ENCODE measurements at places on chromosomes 16 and 17.
A peak's percentile ranks its signal among the peaks of the same experiment; 100 is the strongest.

DNA sequence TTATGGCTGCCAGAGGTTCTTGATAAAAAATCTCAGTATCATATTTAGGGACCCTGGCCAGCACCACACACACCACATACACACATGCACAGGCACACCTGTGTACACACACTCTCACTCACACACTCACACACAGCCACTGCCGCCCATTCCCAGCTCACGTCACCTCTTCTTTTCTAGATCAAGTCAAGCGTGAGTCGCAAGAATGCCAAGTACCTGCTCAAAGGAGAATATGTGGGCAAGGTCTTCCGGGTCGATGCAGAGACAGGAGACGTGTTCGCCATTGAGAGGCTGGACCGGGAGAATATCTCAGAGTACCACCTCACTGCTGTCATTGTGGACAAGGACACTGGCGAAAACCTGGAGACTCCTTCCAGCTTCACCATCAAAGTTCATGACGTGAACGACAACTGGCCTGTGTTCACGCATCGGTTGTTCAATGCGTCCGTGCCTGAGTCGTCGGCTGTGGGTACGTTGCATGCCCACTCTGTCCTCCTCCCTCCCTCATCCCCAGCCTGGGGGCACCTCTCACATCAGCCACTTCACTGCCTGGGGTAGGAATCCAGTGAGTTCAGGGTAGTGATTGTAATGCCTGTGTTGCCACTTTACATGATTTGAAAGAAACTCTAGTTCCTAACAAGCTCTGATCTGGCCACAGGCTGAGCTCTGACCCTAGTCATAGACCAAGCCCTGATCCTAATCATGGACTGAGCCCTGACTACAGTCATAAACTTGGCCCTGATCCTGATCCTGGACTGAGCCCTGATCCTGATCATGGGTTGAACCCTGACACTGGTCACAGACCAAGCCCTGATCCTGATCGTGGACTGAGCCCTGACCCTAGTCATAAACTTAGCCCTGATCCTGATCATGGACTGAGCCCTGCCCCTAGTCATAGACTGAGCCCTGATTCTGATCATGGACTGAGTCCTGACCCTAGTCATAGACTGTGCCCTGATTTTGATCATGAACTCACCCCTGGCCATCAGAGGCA is 20.4 kb downstream of the CDH5 start:
- DNase-seq = no peak

GRCh38 chr16:7849841-7850240 is 517.2 kb downstream of the RBFOX1 start:
- DNase-seq = no peak

GRCh38 chr16:10942352-10943063 is at the start of gene DEXI:
Gene DEXI, minus strand, starts transcription at chr16:10942468. Its CDS starts 463 bp downstream, at chr16:10942005.
- DNase-seq = peak; percentile 90

DNA sequence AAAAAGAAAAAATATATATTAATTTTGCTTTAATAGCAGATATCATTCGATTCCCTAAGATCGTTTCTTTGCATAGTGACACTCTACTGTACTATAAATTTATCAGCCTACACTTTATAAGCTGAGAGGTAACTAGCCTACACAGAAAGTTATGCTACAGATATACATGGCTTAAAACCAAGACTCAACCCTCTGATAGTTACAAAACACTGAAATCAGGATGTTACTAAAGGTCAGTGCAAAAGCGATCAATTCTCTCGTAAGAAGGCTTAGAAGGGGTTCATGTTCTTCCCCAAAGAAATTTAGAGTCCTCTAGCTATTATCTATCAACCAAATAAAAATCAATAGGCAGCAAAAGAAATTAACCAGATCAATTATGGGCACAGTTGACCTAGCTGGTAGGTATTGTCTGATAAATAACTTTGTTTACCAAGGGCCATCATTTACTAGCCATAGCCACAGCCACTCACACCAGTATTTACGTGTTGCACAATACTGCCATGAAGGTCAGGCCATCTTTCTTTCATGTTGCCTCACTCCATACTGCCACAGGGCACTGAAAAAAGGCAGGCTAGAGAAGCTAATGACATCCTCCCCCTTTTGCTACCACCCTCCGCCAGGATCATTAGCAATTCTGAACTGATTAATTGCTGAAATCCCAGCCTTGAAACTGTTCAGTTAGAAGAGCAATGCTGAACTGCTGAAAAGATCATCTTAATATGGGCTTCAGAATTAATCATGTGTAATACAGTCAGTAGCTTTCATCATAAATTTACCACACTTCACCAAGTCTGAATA is 43.7 kb downstream of the RND2 start:
- no peak for DNase-seq

DNA sequence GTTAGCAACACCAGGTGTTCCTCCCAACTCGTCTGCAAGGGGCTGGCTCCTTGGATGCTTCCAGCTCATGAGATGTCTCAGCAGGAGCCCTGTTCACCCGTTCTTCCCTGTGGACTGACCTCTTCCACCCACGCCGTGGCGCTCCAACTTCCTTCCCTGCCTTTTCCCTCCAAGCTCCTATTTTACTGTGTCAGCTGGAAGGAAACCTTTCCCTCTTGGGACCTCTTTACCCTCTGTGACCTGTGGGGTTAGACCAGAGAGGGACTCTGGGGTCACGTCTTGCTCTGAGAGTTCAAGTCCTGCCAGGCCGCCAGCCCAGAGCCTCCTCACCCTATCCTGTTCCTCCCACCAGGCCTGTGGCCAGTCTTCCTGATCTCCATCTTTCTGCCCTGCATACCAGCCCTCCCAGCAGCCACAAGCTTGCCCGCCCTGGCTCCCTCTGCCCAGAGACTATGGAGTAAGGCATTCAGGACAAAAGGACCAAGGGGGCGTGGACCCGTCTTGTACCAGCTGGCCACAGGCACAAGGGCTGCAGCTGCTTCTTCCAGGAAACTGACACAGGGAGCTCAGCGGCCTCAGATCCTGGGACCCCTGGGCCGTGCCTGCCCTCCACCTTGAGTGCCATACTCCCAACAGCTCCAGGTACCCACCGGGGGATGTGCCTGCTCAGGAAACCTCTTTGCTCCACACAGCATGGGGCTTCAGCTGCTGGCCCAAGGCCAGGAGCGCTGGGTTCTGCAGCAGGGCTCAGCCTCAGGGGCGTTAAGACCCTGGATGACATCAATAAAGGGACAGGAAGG is 3.0 kb downstream of the PAQR4 start:
- DNase-seq = no peak

DNA sequence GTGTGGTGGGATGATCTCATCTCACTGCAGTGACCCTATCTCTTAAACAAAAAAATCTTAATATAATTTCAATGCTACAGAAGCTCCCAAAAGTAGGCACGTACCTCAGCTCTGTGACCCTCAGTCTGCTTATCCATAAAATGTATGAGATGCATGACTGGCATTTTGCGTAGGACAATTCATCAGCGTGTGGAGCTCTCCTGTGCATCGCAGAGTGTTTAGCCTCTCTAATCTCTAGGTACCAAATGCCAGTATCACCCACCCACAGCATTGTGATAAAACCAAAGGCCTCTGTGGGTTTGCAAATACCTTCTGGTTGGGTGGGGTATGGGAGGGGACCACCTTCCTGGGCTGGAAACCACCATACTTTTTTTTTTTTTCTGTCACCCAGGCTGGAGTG is 19.0 kb upstream of the TUBG2 start:
- no peak for DNase-seq

GRCh38 chr16:89924297-89924924 is 1.3 kb downstream of the TUBB3 start:
- DNase-seq = no peak

- DNase-seq = peak; percentile 77
These were observed 33.6 kb upstream of the CCR7 start for GRCh38 chr17:40598619-40599467.

DNA sequence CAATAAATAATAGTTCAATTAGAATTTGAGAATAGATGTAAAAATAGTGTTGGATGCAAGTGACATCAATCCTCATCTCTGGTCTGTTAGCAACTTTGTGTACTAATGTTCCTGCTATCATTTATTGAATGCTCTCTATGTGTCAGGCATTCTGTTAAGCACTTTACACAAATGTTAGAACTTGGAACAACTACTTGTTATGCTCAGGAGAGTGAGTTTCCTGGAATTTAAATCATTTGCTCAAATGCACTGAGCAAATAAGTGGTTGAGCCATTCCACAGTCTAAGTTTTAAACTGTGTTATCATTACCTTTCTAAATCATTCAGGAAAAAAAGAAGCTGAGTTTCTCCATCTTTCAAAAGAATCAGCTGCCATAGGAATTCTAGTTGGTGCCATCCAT is 1327.3 kb upstream of the GOT2 start:
- DNase-seq = no peak

GRCh38 chr16:20734056-20734455 is 7.6 kb downstream of the THUMPD1 start:
- DNase-seq = no peak

- peak; percentile 92 for DNase-seq
These were observed 9.7 kb downstream of the KDM6B start for GRCh38 chr17:7843536-7844291.

DNA sequence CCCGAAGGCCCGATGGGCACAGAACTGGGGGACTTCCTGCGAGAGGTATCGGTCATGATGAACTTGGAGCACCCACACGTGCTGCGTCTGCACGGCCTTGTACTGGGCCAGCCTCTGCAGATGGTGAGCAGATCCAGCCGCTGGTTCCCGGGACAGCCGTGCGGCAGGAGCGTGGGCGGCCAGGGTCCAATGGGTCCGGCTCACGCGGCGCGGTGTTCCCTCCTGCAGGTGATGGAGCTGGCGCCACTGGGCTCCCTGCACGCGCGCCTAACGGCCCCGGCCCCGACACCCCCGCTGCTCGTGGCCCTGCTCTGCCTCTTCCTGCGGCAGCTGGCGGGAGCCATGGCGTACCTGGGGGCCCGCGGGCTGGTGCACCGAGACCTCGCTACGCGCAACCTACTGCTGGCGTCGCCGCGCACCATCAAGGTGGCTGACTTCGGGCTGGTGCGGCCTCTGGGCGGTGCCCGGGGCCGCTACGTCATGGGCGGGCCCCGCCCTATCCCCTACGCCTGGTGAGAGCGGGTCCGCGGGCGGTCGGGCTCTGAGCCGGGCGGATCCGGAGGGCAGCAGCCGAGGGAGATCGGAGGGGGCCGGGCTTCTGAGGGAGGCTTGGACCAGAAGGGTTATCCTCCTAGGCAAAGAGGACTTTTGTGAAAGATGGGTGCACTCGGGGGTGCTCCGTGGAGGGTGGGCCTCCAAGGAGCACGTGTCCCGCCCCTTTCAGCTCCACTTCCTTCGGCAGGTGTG is 3.0 kb downstream of the TNK1 start:
- peak; percentile 70 for DNase-seq

GRCh38 chr17:57269052-57269451 is 12.7 kb downstream of the MSI2 start:
- no peak for DNase-seq

DNA sequence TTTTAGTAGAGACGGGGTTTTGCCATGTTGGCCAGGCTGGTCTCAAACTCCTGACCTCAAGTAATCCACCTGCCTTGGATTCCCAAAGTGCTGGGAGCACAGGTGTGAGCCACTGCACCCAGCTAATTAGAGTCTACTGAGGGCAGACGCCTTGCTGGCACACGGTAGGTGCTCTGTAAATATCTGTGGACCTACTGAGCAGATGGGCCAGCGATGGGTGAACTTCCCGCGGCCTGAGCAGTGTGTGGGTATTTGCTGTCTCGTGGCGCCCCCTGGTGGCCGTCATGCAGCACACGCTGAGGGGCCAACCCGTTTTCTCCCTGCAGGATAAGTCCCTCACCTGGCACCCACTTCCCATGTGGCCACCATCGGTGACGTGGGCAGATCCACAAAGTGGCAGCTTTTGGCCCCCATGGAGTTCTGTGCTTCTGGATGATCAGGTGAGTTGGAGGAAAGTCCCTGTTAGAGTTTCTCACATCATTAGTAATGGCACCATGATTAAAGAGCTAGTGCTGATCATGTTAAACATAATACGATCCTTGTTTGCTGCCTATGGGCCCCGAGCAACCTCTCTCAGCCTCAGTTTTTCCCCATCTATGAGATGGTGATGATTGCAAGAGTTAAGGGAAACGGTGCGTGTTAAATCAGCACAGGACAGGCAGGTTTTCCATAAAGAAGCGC is 40.7 kb downstream of the ZDHHC7 start:
- DNase-seq = peak; percentile 61

GRCh38 chr16:73093146-73094144 is 45.5 kb upstream of the ZFHX3 start:
- DNase-seq = no peak

DNA sequence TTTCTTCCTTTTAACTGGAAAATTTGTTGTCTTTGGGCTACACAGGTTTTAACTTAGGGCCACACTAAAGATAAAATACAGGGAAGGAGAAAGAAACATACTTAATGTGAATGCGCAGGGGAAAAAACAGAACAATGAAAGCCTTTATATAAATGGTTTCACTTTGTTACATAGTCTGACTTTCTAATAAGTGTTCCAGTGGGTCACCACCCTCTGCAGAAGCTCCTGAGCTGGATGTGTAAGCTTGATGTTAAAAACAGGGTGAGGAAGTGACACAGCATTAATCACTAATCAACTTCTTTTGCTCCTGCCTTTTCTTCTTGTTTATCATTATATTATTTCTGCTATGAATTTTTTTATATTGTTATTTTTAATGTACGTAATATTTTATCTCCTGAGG is 445.6 kb upstream of the CA10 start:
- no peak for DNase-seq

GRCh38 chr17:14067347-14067746 is 2.0 kb upstream of the COX10 start:
- DNase-seq = no peak

GRCh38 chr16:28482026-28482425 is 9.8 kb downstream of the CLN3 start:
- no peak for DNase-seq

DNA sequence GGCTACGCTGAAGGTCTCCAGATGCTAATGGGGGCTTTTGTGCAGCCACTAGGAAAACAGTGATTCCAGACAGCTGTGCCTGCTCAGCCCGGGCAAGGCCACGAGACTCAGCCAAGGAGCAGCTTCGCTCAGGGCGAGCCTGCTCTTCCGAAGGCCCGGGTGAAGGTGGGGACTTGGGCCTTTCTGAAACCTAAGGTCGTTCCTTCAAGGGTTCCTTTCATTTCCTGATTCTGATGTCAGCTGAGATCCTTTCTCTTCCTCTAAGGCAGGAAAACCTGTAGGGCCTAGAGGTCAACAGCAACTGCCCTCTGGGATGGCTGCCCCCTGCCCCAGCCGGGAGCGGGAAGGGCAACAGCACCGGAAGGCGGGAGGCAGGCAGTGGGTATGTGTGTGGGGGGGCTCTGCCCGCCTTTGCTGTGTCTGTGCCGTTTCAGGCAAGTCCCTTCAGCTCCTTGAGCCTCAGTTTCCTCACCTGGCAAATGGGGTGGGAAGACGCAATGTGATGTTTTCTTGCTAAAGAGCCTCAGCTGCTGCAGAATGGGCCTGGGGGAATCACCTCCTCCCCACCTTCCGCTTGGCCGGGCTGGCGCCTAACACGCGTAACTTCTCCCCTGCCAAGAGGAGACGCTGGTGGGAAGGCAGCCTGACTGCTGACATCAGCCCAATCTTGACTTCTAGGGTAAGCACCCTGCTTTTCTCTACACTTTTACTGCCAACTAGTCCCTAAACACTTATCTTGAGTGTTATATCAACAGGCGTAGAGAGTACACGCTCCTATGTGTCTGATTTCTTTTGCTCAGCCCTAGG is 32.8 kb downstream of the IRF8 start:
- DNase-seq = no peak

All from T-helper 22 cell (primary cell).